Activated CD4-positive, alpha-beta memory T cell treated with anti-CD3 and anti-CD28 coated beads, Interleukin-2, amount 10 ng/mL, durations not matched to agents 7 days and 5 days (primary cell): ENCODE measurements at places on chromosomes 3 and 15.
A peak's percentile ranks its signal among the peaks of the same experiment; 100 is the strongest.

DNA sequence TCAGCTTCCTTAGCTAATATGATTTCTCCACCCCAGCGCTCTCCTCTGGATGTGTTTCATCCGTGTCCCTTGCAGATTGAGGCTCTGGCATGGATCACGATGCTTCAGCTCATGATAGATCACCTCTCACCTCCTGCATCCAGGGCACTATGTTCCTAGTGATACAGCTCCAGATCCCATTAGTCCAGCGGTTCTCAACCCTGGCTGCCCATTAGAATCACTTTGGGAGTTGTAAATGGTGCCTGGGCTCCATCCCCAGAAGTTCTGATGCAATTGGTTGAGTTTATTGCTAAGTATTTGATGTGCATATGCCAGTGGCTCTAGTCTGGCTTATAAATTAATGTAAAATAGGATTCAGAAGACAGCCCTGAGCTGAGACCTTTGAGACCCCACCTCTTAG lies 34.5 kb downstream of the INSYN1 start:
- DNase-seq: no peak

GRCh38 chr15:81293728-81294515 lies 30.0 kb downstream of the STARD5 start:
- peak; percentile 80 for DNase-seq

DNA sequence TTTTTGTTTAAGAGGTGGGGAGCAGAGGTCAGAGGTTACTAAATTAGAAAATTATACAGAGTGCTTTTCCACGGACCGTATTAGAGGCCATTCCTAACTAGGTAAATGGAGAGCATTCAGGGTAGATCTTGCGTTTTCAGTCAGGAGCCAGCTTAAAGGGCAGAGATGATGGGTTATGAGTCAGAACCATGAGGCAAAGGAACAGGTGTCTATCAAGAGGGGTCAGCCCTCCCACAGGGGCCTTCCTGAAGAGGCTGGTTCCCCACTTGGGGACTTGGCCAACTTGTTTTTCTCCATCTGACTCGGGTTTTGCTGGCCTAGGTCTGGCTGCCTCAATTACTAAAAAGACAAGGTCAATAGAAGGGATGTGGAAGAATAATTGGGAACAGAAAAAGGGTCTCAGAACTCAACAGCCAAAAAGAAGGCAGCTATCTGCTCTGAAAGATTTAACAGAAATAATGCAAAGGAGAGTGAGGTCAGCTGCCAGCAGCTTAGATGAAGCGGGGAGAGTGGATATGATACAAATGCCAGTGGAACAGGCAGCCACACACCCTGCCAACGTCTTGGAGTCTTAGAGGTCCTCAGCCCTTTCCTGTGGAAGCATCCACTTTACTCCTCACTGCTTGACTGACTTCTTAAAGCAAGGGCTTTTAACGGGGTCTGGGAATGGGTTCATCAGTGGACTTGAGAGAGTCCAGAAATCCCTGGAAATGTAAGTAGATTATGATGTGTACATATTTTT lies 17.6 kb downstream of the MTMR14 start:
- DNase-seq: no peak

DNA sequence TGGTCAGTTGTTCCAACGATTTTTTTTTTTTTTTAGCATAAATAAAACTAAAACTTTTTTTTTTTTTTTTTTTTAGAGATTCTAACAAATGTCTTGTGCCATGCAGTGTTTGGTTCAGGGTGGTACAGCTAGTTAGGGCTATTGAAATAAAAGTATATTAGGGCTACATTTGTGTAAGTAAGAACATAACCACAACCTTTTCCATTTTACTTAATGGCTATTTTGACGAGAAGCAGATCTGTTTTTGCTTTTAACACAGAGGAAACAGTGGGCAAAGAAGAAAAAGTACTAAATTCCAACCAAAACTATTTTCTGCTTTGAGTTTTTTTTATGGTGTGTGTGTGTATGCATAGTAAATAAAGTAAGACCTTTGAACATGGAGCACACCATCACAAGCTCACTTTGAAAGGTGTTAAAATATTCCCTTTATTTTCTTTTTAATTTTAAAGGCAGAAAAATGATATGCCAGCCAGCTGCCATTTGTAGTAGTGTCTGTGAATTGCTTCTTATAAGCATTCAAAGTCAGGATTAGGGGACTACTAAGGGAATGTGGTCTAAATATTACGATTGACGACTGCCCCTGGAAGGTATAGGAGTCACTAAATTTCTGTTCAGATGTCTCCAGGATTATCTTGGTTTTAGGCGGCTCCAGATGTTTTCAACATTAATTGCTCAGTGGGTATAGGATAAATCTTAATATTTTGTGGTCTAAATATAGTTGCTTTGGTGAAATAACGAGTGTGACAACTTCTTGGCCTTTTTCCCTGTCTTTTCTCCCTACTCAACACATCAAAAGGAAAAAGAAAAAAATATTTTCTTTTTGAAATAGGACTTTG lies 3.1 kb downstream of the RARB start:
- DNase-seq: no peak

DNA sequence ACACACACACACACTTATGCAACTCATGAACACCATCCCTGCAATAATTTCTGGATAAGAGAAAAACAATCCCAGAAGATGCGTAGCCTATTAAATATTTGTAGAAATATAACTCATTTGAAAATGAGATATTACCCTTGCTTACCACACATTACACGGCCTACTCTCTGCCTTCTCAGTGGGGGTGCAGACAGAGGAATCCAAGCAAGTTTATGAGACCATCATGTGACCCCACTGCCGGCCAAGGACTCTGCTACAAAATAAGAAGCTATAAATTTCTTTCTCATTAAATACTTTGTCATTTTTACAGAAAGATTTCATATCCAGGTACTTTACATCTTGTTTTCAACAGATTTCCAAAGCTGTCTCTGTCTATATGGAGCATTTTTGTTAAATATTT lies 286.3 kb downstream of the ZNF385D start:
- DNase-seq: no peak

GRCh38 chr3:127585813-127586413 lies 4.6 kb downstream of the TPRA1 start:
- no peak for DNase-seq

- no peak for DNase-seq
Measured at GRCh38 chr3:160806094-160806493, 50.1 kb downstream of the PPM1L start.

GRCh38 chr3:167054926-167055325 lies 325.2 kb downstream of the ZBBX start:
- no peak for DNase-seq

DNA sequence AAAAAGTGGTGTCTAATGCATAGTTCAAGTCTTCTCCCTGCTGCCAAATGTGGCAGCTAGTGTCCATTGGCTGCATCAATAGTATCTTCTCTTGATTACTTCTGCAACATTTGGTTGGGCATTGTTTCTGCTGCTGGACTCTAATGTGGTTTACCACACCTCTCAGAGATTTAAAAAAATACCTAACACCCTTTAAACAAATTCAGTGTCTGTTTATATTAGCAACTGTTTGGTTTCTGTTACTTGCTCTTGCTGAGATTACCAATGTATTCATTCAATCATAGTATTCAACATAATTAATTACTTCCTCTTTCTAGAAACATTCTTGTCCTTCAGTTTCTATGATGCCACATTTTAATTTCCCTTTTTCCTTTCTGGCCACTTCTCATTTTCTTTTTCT lies 20.3 kb upstream of the NECTIN3 start:
- no peak for DNase-seq

GRCh38 chr3:150681057-150681456 lies 22.7 kb downstream of the ERICH6 start:
- no peak for DNase-seq

- DNase-seq: no peak
Measured at GRCh38 chr3:104436506-104436905, 930.2 kb upstream of the ALCAM start.

DNA sequence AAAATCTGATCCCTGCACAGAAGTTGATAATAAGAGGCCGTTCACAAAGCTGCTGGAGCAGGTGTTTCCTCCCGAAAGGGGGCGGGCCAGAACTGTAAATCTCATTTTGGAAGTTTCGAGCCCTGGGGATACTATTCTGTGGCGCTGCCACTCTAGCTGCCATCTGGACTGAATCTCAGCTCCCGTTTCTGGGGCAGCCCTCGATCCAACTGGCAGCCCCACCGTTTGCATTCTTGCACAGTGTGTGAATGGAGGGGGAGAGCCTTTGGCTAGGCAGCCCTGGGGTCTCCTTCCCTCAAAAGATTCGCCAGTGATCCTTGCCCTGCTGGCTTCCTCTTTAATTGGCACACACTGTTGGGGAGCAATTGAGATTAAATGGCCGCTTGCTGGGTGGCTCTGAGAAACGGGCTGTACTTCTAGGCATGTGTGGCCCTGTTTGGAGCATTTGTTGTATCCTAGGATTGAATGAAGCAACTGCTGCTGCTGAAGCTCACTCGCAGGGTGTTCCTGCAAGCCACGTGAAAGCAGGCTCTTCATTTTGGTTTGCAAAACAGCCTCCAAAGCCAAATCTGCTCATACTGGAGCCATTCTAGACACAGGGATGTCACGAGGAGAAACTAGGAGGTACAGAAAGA lies 57.2 kb upstream of the TOPAZ1 start:
- no peak for DNase-seq

DNA sequence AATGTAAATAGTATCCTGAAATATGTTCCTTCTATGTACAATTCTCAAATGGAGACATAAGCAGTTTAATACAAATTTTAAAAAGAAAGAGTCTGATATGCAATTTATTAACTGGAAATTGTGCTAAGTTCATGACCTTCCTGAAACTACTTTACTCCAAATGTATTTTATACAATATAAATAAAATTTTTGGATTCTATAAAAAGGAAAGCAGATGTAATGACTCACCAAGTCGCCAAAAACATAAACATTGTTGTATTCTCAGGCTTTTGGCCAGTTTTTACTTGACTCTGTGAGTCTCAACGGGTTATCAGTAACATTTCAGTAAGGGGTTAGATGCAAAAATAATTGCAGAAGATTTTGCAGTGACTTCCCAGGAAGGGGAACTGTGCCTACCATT lies 948.2 kb downstream of the EPHA3 start:
- no peak for DNase-seq

DNA sequence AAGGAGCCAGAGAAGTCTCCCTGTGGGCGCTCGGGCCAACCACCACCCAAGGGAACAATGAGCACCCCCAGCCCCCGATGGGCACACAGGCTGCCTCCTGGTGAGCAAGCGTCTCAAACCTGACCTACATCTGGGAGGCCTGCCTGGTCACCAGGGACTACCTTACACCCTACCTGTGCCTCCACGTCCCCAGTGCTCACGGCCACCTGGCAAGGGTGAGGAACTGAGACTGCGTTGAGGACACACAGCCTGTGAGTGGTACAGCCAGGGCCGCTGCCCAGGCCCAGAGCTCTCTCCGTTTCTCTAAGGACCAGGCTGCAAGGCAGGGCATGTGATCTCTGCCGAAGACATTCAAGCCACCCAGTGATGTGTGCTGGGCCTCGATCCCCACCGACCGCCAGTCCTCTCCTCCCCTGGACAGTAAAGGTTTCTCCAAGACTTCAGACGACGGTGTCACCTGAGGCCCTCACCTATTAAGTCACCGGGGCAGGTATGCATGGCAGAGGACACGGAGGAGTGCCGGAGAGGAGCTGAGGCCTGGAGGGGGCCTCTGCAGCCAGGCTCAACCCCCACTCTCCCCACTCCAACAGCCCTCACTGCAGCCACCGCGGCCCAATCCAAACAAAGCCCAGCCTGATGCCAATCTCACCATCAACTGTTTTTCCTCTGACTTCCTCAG lies 2.8 kb downstream of the GOLGA8A start:
- no peak for DNase-seq

DNA sequence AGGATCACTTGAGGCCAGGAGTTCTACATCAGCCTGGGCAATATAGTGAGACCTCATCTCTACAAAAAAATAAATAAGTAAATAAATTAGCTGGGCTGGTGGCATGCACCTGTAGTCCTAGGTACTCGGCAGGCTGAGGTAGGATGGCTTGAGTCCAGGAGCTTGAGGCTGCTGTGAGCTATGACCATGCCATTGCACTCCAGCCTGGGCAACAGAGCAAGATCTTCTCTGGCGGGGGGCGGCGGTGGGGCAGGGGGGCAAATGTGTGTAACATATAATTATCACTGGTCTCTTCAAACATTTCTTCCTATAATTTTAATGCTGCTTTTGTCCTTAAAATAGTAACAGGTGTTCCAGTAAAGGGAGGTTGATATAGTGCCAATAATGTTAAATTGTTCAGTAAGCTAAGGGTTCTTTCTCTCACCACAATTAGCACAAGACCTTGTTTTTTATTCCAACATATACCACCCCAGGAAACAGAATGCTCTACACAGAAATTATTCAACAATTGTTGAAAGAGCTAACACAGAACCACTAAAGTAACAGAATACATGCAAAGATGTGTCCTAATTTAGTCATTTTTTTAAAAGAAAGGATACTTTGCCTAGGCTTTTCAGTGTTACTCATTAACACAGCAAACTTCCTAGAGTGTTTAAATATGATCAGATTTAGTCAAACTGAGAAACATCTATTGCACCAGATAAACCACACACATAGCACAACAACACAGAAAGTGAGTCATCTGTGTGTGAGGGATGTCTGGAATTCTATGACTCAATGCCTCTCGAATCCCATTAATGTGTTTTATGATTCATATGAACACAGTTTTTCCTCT lies 29.1 kb downstream of the ANKRD28 start:
- no peak for DNase-seq

- DNase-seq: no peak
Measured at GRCh38 chr15:70156671-70157271, 59.1 kb upstream of the TLE3 start.

GRCh38 chr3:11661052-11661656 lies 17.4 kb upstream of the VGLL4 start:
- DNase-seq: no peak
